Tibial nerve (tissue), 4 donors: ENCODE measurements at places on chromosomes 13 and 19. TPM values are rescaled to one million over a fixed set of nuclear protein-coding genes. Genes with fewer than 3 reads are reported as not detected.

SIGLEC8 gene
- 0.90 TPM for total RNA-seq

ERICH6B gene
- not detected for total RNA-seq

GAPDHS gene
- not detected for total RNA-seq

APOC4 gene
- not detected for total RNA-seq

PINLYP gene
- 7.5 TPM for total RNA-seq

MBD3L2 gene
- not detected for total RNA-seq

TIMM13 gene
- total RNA-seq, result 34.3 TPM

CDKN2D gene
- total RNA-seq, result 20.2 TPM

ZNF667 gene
- total RNA-seq, result 3.6 TPM

DNASE2 gene
- total RNA-seq, result 42.6 TPM

CD177 gene
- 5.5 TPM for total RNA-seq

LRRC4B gene
- total RNA-seq, result 2.0 TPM

PSMC4 gene
- 49.4 TPM for total RNA-seq

ZNF333 gene
- 42.6 TPM for total RNA-seq

CCDC122 gene
- 5.7 TPM for total RNA-seq

GPC5 gene
- not detected for total RNA-seq

KIR3DL1 gene
- not detected for total RNA-seq

KLK5 gene
- total RNA-seq, result not detected

SLC6A16 gene
- 2.6 TPM for total RNA-seq

GPR4 gene
- 15.6 TPM for total RNA-seq

SSC5D gene
- 6.5 TPM for total RNA-seq

NKPD1 gene
- total RNA-seq, result not detected

NLRP7 gene
- total RNA-seq, result not detected

FCGBP gene
- 122 TPM for total RNA-seq

PSG3 gene
- not detected for total RNA-seq

EFNA2 gene
- not detected for total RNA-seq

SPACA4 gene
- total RNA-seq, result not detected

PLPP2 gene
- 7.9 TPM for total RNA-seq

TNFRSF19 gene
- total RNA-seq, result 20.1 TPM

RYR1 gene
- 7.5 TPM for total RNA-seq

ZNF738 gene
- 10.2 TPM for total RNA-seq

KCTD15 gene
- total RNA-seq, result 51.0 TPM

FAM216B gene
- total RNA-seq, result not detected

SIGLEC5 gene
- 2.1 TPM for total RNA-seq

ERF gene
- total RNA-seq, result 37.2 TPM

FOSB gene
- 4.9 TPM for total RNA-seq

ZNF285 gene
- total RNA-seq, result 1.9 TPM

ZNF227 gene
- total RNA-seq, result 11.4 TPM

LILRB2 gene
- 1.6 TPM for total RNA-seq

SLITRK5 gene
- 5.9 TPM for total RNA-seq

CLIP3 gene
- 20.1 TPM for total RNA-seq

ZNF543 gene
- 10.6 TPM for total RNA-seq

IZUMO2 gene
- total RNA-seq, result not detected

NXNL1 gene
- not detected for total RNA-seq

U2AF1L4 gene
- total RNA-seq, result 51.1 TPM

AP1M2 gene
- total RNA-seq, result not detected

JSRP1 gene
- total RNA-seq, result not detected

LGALS13 gene
- not detected for total RNA-seq

ZNF433 gene
- 8.0 TPM for total RNA-seq

CEACAM16 gene
- not detected for total RNA-seq

NLRP9 gene
- total RNA-seq, result not detected

PRODH2 gene
- total RNA-seq, result not detected

OVOL3 gene
- not detected for total RNA-seq

B9D2 gene
- 8.2 TPM for total RNA-seq

ATP7B gene
- total RNA-seq, result 6.7 TPM
